Lung (tissue), 17 donors: ENCODE measurements at places on chromosomes 4 and X. TPM values are rescaled to one million over a fixed set of nuclear protein-coding genes. Genes with fewer than 3 reads are reported as not detected.

The VSIG1 gene
- total RNA-seq, result 2.4 TPM

The CDX4 gene
- not detected for total RNA-seq

The IL2RG gene
- total RNA-seq, result 25.8 TPM

The TRAPPC2 gene
- 13.2 TPM for total RNA-seq

The SMARCA1 gene
- total RNA-seq, result 104 TPM

The RHOXF1 gene
- not detected for total RNA-seq

The ATP6AP1 gene
- total RNA-seq, result 142 TPM

The HOPX gene
- 144 TPM for total RNA-seq

The CXorf49 gene
- not detected for total RNA-seq

The SLC9B1 gene
- 4.6 TPM for total RNA-seq

The NPY2R gene
- total RNA-seq, result 0.65 TPM

The ARHGAP4 gene
- total RNA-seq, result 85.4 TPM

The GNRHR gene
- total RNA-seq, result not detected

The TRMT44 gene
- 24.8 TPM for total RNA-seq

The KDM6A gene
- 141 TPM for total RNA-seq

The GPR78 gene
- total RNA-seq, result 0.28 TPM

The PRRG3 gene
- 5.6 TPM for total RNA-seq

The ATP1B4 gene
- not detected for total RNA-seq

The VSIG4 gene
- 13.7 TPM for total RNA-seq

The HHIP gene
- 86.5 TPM for total RNA-seq

The SOWAHB gene
- 4.2 TPM for total RNA-seq

The REELD1 gene
- 0.60 TPM for total RNA-seq

The FGF2 gene
- total RNA-seq, result 9.4 TPM

The FAM149A gene
- total RNA-seq, result 14.4 TPM

The GYG2 gene
- 5.4 TPM for total RNA-seq

The MAGEA4 gene
- total RNA-seq, result not detected

The FREM3 gene
- total RNA-seq, result 0.12 TPM

The NSUN7 gene
- total RNA-seq, result 20.5 TPM

The UVSSA gene
- total RNA-seq, result 17.5 TPM

The UXT gene
- 58.0 TPM for total RNA-seq

The CLDN2 gene
- 0.46 TPM for total RNA-seq

The REPS2 gene
- total RNA-seq, result 18.4 TPM

The MAGEA11 gene
- total RNA-seq, result not detected

The CCKAR gene
- total RNA-seq, result 0.14 TPM

The HSFX3 gene
- total RNA-seq, result not detected

The TRO gene
- 30.9 TPM for total RNA-seq

The NOCT gene
- total RNA-seq, result 6.8 TPM

The MAGEA9B gene
- not detected for total RNA-seq

The PPP1R2C gene
- total RNA-seq, result not detected

The PDZD11 gene
- total RNA-seq, result 26.3 TPM

The PAGE2 gene
- total RNA-seq, result not detected

The RRH gene
- total RNA-seq, result 0.21 TPM

The ZDHHC15 gene
- total RNA-seq, result 5.3 TPM

The BEX3 gene
- total RNA-seq, result 145 TPM

The NR3C2 gene
- total RNA-seq, result 43.9 TPM

The STARD8 gene
- 17.5 TPM for total RNA-seq

The RASSF6 gene
- total RNA-seq, result 2.7 TPM

The SLC49A3 gene
- 8.2 TPM for total RNA-seq

The ITGB1BP2 gene
- total RNA-seq, result 3.5 TPM

The SNCA gene
- 12.1 TPM for total RNA-seq

The CSN1S1 gene
- total RNA-seq, result not detected

The ABLIM2 gene
- 10.9 TPM for total RNA-seq
